ENCODE measurements at places on chromosomes 4 and X. TPM values are rescaled to one million over a fixed set of nuclear protein-coding genes. Genes with fewer than 3 reads are reported as not detected.

TRPC5OS gene
- total RNA-seq, result not detected

DNA sequence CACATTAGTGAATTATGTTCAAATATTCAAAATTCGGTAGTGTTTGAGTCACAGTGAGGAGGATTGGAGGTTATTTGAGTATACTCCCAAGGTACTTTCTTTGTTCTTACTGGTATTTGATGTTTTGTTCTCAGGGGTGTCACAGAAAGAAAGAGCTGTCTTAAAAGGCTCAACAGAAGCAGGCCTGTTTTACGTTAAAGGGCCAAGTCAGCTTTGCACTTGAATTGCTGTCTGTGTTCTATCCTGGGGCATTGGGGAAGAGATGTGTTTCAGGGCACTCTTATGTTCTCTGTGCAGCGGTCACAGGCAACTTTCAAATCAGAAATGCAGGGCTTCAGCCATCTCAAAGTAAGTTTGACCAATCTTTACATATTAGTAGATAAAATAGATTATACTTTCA lies 1113.1 kb upstream of the LCORL start:
- H3K4me1 ChIP-seq, result no peaks in the 10 kb centered on the region
- no peak overlapping the region for H3K4me3 ChIP-seq

DNA sequence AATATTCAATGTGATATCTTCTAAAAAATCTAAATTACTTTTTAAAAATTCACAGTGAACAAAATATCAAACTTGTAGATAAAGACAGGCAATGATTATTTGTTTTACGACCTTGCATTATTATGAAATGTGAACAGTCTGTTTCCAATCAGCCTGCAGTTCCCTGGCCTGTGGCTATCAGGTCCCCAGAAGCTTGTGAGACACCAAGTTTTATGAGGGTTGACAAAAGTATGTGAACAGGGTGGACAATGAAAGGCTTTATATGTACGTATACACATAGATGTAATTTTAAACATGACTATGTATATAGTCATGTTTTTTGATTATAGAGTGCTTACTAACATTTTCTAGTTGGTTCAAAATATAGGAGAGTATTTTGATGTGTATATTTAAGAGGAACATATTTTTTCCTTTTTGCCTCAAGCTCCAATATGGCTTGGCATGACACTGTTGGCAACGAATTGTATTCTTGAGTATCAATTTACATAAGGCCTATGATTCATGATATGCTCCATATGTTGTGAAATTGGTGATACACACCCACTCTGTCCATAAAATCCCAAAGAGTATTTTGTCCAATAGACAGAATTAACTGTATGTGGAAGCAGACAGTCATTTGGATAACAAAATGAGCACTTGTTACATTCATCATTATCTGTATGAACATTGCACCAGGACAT lies 55.7 kb downstream of the BTC start:
- H3K4me3 ChIP-seq, result no peak overlapping the region
- no peaks in the 10 kb centered on the region for H3K27me3 ChIP-seq
- H3K4me1 ChIP-seq, result no peaks in the 10 kb centered on the region
- no peak overlapping the region for H3K27ac ChIP-seq
- no peak for DNase-seq

DNA sequence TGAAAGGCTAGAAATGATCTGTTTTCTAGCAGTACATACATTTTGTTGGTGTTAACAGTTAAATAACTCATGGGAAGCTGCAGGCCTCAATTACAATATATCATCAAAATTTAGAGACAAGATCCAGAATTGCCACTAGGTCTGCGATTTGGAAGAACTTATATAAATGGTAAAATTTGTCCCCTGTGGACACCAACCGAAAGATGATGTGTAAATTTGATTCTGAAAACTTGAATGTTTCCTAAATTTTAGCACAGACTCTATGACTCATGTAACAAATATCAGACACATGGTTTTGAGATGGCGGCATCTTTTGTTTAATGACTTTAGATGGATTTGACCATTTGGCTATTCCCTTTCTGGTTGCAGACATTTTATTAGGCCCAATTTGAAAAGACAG lies 6.0 kb upstream of the HPGDS start:
- no peaks in the 10 kb centered on the region for H3K27me3 ChIP-seq
- H3K4me3 ChIP-seq, result no peak overlapping the region
- peaks cover 73% of the 10 kb centered on the region for H3K4me1 ChIP-seq

DNA sequence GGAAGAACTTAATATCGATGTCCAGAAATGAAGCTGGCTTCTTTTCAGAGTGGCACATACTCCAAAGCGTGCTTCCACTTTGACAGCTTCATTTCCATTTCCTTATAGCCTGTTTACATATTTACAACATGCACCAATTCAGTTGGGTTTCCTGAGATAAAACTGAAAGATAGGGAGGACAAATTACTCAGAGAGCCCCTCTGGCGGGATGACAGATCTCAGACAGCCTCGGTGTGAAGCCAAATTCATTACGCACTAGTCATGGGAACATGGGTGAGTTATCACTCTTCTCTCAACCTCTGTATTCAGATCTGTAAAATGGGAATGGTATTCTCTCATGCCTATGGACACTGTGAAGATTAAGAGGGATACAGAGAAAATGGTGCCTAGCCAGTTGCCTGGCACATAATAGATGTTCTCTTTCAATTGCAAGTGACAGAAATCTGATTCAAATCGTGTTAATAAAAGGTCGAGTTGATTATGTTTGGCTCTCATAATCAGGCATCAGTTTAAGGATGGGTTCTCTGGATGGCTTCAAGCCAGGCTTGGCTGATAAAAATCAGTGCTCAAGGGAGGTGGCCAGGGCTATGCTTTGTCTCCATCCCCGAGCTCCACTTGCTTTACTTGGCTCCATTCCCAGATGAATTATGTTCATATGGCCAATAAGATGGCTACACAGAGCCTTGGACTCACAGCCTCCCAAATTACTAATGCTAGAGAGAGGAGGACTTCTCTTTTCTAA lies 132.2 kb upstream of the C1QTNF7 start:
- no peaks in the 10 kb centered on the region for H3K4me1 ChIP-seq
- no peak for DNase-seq
- no peak overlapping the region for H3K27ac ChIP-seq
- H3K36me3 ChIP-seq, result no peaks in the 10 kb centered on the region
- H3K27me3 ChIP-seq, result peaks cover 5% of the 10 kb centered on the region
